ENCODE measurements at places on chromosomes 5 and 9.
A peak's percentile ranks its signal among the peaks of the same experiment; 100 is the strongest.

- no peak for DNase-seq
These were observed 54.7 kb downstream of the GAS1 start for GRCh38 chr9:86892576-86892975.

DNA sequence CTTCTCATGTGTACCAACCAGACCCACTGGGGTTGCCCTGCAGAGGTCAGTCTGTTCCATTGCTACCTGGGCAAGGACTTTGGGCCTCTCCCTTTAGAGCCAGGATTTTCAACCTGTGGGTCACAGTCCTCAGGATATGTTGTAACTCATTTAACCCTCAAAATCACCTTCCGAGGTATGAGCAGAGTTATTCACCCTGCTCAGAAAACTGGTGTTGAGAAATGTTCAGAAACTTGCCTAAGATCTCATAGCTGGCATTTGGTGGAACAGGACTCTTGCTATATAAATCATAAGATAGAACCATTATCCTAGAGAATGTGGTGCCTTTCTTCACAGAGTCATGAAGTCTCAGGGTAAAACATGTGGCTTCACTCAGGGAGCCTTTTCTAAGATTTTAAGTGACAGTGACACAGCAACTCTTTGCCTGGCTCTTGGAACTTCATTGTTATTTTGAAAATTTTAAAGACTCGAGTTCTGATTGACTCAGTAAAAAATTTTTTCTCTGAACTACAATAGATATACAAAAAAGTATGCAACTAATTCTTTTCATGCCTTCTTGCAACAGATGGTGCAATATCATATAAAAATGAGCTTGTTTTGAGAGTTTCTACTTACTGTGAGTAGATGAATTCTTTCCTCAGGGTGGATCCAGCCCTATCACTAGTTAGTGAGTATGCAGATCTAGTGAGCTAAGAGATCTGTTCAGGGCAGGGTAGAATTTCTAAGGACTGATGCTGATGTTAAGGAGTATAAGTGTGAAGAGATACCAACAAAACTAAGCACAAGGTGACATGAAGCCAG lies 29.5 kb downstream of the CAST start:
- no peak for DNase-seq

DNA sequence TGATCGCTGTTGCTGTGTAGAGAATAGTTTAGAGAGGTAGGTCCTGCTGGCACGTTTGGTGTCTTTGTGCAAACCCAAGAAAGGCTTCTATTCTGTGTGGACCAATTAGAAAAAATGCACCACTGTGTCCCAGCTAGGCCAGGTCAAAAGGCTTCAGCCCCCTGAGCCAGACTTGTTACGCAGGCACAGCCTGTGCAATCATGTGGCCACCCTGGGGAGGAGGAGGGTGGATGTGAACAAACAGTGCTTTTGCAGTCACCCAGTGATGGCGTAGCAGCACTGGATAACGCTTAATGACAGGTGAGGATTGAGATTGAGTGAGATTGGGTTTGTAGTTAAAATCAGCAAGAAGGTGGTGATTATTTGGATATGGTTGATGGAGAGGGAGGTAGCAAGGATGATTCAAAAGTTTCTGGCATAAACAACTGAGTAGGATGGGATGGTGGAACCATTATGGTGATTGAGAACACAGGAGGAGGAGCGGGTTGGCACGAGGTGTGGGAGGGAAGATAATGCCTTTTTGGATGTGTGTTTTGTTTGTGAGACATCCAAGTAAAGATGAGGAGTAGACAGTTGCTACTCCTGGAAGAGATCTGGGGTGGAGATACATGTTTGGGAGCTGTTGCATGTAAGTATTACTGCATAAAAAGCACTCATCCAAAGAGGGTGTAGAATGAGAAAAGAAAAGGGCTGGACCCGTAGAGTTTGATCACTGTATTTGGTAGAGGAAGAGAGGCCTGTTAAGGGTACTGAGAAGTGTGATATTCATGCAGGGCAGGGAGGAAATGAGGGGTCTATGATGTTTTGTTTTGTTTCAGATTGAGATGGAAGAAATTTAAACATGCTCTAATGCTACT lies 6.7 kb downstream of the GCNT1 start:
- no peak for DNase-seq

GRCh38 chr9:92378865-92379560 lies 25.4 kb downstream of the OGN start:
- DNase-seq: no peak

DNA sequence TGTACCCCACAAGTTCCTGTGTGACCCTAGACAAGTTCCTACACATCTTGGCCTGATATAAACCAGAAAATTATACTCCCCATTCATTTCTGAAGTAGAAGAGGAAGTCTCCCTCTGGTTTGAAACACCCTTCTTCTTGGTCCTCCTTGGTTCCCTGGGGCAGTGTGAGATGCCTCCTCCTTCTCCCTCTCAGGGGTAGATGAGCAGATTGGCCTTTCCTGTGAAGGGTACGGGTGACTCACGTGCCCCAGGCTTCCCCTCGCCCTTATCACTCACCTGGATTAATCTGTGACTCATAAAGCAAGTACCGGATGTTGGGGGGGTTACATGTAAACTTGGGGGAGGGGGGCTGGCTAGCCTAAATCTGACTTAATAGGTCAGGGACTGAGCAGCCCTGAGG lies 11.1 kb upstream of the AQP3 start:
- DNase-seq: peak; percentile 50

GRCh38 chr9:79977510-79978197 lies 405.9 kb downstream of the TLE4 start:
- no peak for DNase-seq

DNA sequence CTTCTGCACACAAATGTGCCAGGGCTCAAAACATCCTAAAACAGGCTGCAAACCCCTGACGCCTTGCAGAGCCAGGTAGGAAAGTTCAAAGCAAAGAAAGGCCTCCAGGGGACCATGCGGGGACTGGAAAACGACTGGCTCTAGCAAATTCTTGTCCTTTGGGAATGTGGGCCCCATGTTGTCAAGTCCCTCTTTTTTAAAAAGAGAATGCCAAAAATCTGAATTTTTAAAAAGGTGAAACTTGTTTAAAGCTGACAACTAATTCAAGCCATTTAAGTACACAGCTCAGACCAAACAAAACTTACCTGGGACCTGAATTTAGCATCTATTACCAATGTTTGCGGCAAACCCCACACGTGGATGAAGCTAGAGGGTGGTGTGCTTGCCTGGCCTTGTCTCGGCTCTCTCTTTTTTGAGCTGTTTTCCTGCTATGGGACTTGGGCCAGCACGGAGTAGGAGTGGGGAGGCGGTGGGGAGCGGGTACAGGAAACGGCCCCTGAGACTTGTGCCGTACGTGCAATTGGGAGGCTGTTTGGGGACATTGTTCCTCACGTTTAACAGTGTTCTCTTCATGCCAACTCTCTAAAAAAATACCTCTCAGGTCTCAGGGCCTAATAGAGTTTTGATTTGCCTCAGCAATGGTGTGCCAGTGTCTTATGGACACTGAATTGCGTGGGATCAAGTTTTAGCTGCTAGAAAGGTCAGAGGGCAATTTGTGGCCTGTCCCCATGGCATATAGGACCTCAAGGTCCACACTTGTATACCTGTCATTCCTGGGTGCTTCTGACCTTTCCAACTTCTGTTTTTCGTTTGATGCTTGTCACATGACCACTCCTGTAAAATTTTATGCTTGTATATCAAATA lies 15.1 kb upstream of the PHF19 start:
- DNase-seq: no peak

- DNase-seq: no peak
These were observed 19.7 kb upstream of the ANKHD1 start for GRCh38 chr5:140381972-140382371.

GRCh38 chr5:142244440-142244839 lies 80.4 kb downstream of the SPRY4 start:
- no peak for DNase-seq

DNA sequence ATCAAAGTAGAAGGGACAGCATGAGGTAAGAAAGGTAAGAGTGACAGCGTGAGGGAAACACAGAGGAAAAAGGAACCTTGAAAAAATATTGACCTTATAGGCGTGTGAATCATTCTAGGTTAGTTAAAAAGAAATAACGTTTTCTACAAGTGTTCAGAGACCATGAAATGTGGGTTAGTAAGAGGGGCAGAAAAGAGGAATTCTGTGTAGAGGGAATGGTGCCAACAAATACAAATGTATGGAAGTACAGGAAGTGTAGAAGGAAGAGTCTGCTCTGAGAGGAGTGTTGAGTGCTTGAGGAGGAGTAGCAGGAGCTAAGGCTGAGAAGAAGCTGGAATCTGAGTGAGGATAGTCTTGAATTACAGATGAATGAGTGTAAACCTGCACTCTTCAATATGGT lies 418.6 kb upstream of the RIOK2 start:
- no peak for DNase-seq

- no peak for DNase-seq
These were observed 430.6 kb downstream of the PDE4D start for GRCh38 chr5:59462956-59463355.

- no peak for DNase-seq
These were observed 677.5 kb downstream of the ACTL7B start for GRCh38 chr9:108178318-108178717.

DNA sequence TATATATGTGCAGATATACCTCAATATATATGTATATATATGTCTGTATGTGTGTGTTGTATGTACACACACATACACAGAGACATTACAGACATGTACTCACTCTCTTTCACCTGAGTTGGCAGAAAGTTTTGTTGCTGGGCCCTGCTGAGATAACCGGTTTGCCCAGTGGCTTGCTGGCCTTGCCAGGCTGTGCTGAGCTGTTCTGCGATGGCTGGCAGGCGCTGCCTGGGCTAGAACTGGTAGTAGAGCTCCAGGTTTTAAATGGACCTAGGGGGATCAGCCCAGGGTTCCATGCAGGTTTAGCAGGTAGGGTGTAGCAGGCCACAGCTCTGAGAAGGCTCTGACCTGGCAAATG lies 394.3 kb downstream of the GADD45G start:
- DNase-seq: no peak

GRCh38 chr5:152532714-152533113 lies 127.6 kb upstream of the NMUR2 start:
- no peak for DNase-seq

- DNase-seq: no peak
These were observed 112.1 kb upstream of the IL6ST start for GRCh38 chr5:56106837-56107236.

DNA sequence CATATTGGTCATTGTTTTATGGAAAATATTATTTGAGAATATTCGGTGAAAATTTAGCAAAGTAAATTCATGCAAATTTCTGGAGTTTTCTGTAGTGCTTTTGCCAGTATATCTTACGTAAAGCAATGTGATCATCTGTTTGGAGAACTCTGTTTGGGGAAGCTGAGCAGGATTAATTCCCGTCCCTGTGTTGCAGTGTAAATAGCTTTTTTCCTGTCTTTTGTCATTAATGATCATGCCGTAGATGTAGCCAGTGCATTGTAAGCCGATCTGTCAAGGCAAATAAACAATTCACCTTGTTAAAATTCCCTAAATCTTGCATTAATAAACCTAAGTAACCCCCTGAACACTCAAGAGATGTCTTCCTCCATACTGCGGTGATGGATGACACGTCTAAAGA lies 39.2 kb downstream of the PPIC start:
- DNase-seq: no peak

DNA sequence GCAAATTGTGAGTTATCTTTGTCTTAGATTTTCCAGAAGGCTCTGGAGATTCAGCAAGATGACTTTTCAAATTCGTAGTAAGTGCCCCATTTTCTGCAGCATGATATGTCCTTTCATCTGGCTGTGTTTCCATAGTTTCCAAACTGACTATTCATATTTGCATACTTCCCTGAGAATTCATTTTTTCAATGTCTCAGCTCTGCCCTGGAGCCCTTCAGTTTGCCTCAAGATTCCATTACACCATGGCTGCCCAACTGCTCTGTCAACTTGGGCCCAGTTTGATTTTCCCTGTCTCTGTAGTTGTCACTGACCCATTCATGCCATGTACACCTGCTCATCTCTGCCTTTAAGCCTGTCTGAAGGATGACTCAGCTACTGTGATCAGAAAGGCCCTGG lies 94.2 kb upstream of the RUSC2 start:
- no peak for DNase-seq

GRCh38 chr5:71767661-71768060 lies 48.6 kb downstream of the CARTPT start:
- DNase-seq: no peak

DNA sequence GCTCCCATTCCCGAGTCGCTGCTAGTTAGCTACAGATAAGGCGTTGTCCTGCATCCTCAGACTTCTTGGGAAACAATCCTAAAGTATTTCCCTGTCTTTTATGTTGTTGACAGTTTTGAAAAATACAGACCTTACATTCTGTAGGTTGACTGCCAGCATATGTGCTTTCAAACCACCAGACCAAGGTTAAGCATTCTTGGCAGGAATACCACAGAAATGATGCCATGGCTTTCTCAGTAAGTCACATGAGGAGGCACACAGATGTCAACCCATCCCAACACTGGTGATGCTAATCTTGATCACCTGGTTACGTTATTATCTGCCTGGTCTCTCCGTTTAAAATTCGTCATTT lies 871 bp downstream of the GLE1 start:
- no peak for DNase-seq

GRCh38 chr9:104944356-104944755 lies 16.4 kb upstream of the ABCA1 start:
- no peak for DNase-seq

GRCh38 chr5:123086376-123087055 lies 2.5 kb upstream of the PRDM6 start:
- DNase-seq: no peak

- no peak for DNase-seq
These were observed 10.0 kb downstream of the LCP2 start for GRCh38 chr5:170287532-170287931.

- no peak for DNase-seq
These were observed 356.2 kb downstream of the SEMA5A start for GRCh38 chr5:9189681-9190080.

GRCh38 chr5:54644226-54644625 lies 126.7 kb downstream of the SNX18 start:
- no peak for DNase-seq

- DNase-seq: no peak
These were observed 40.3 kb upstream of the TNFAIP8 start for GRCh38 chr5:119315516-119315949.

DNA sequence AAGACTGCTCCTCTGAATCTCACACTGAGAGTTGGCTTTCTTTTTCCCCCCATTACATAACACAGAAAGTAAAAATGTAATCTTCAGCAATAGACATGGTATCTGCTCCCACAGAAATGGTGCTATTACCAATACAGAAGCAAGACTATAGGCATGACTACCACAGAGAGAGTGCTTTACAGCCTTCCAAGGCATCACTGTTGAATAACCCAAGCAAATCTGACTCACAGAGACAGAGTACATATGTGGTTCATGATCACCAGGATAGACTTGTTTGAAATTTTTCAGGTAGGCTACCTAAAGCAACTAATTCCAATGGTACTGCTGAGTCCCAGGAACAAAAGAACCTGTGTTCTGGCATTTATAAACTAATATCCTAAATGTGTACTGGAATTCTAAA lies 1373.4 kb upstream of the C9orf72 start:
- DNase-seq: no peak

Measured in stimulated activated CD8-positive, alpha-beta memory T cell treated with anti-CD3 and anti-CD28 coated beads, Interleukin-4, amount 100 ng/mL, for 1 hour (primary cell).